ENCODE measurements at places on chromosomes 1 and 21.

- DNase-seq, result no peak
Observed at GRCh38 chr1:194658090-194658439, 1471.7 kb upstream of the B3GALT2 start.

- no peak for DNase-seq
Observed at GRCh38 chr1:187568067-187568466, 739.3 kb downstream of the PLA2G4A start.

- DNase-seq, result no peak
Observed at GRCh38 chr1:183443011-183443410, 24.8 kb upstream of the NMNAT2 start.

DNA sequence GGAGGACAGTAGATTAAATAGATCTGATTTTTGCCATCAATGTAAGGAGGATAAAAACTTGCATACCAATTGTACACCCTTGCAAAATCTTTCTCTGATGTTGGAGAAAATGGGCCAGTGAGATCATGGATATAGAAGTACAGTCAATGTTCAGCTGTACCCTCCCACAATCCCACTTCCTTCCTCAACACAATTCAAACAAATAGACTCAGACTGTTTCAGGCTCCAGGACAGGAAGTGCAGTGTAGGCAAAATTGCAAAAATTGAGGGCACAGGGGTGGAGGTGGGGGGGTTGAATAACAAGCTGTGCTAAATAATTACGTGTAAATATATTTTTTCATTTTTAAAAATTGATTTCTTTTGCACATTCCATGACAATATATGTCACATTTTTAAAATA, 3.9 kb upstream of the IFI44 start:
- DNase-seq, result no peak

GRCh38 chr1:41649396-41650027, 165.0 kb upstream of the EDN2 start:
- no peak for DNase-seq

- no peak for DNase-seq
Observed at GRCh38 chr1:229425564-229426159, 8.2 kb downstream of the ACTA1 start.

GRCh38 chr1:1344655-1345361, 4.4 kb downstream of the DVL1 start:
- no peak for DNase-seq

DNA sequence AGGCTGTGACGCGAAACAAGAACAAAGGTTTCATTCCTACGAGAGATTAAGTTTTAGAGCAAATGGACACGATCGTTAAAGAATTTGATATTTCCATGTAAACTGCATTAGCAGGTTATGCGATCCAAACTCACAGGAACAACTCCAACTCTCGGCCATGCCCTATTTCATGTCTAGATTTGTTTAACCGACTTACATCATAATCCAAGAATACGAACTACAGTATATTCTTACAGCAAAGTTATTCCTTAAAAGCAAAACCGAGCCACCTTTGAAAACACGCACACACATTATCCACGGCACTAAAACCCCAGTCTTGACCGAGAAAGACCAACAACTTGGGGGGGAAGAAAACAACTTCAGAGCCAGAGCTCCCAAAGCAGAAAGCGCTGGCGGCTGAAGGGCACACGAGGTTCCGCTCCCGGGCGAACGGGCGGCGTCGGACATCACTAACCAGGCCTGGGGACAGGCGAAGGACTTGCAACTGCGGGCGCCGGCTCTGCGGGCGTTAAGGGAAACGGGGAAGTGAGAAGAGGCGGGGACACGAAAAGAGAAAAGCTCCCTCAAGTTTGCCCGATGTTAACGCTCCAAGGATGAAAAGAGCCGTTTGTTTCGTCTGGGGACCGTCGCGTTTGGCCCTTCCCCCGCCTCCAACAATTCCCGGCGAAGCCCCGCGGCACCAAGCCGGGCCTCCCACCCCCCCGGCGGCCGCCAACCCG, 690 bp downstream of the B3GALNT2 start:
- no peak for DNase-seq

DNA sequence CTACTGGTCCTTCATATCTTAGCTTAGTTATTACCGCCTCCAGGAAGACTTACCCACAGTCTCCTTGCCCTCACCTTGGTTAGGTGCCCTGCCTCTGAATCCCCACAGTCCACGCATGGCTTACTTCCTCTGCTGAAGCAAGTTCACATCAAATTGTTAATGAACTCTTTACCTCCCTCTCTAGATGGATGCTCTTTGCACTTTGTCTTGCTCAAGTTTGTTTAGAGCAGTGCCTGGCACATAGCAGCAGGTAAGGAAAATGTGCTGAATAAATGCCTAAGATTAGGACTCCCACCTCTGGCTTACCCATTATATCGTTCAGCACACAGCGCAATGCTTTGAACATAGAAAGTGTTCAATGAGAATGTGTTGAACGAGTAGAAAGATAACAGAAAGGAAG, 90.5 kb downstream of the BEND5 start:
- no peak for DNase-seq

- DNase-seq, result no peak
Observed at GRCh38 chr1:31272369-31272768, 24.2 kb downstream of the SNRNP40 start.

DNA sequence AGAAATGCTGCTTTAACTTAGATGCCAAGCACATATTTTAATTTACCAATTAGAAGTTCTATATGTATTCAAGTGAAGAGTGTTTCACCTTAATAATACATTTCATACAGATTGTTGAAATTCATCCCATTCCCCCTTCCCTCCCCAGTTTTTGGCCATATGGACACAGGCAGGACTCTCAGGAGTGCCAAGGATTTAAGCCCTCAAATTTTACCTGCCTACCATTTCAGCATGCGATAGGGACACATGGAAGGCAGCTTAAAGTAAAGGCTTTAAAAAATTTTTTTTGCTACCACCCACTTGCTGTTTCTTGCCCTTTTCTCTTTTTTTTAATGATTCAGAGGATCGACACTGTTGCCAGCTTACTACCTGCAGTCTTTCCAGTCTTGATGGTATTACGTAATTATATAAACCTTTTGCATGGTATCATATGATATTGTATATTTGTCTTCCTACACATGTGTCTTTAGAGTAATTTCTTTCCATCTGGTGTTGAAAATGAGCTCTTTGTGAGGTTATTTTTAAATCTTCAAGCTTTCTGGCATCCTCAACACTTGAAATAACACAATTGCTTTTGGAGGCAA, 7.0 kb downstream of the EPB41 start:
- no peak for DNase-seq

DNA sequence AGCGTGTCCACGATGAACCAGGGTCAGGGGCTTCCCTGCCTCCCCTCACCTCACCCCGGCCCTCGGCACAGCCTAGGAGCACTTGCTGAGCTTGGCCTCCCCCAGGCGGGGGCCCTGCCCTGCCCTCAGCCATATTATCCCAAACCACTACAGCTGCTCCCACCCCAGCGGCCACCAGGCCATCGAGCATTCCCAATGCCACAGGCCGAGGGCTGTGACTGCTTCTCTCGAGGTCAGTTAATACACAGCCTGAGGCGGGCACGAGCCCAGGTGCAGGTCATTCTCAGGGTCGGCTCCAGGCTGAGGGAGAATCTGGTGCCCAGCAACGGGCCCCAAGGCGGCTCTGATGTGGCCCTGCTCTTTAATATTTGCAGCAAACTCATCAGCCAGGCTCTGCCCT, 8.4 kb upstream of the GPR153 start:
- DNase-seq, result no peak

- no peak for DNase-seq
Observed at GRCh38 chr21:21039624-21040170, 41.5 kb downstream of the NCAM2 start.

GRCh38 chr1:91779548-91780021, 106.4 kb downstream of the TGFBR3 start:
- DNase-seq, result no peak

GRCh38 chr1:246002725-246003441, 504.2 kb downstream of the SMYD3 start:
- peak; percentile 52 for DNase-seq

DNA sequence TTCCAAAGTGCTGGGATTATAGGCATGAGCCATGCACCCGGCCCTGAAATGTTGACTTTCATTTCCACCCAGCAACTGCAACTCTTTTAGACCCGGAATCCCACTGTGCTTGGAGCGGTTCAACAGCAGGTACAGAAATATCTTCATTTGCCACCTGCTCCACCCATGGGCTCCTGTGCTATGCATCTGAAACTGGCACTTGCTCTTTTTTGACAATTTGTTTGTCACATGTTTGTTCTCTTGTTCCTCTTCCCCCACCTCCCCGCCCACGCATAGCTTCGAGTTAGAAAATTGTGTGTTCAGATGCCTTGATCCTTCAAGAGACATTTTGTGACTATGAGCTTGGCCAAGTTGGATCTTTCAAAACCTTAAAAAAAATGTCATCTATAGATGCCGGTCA, 2.4 kb upstream of the IFNLR1 start:
- no peak for DNase-seq

GRCh38 chr1:222777977-222778376, 36.9 kb upstream of the DISP1 start:
- no peak for DNase-seq

DNA sequence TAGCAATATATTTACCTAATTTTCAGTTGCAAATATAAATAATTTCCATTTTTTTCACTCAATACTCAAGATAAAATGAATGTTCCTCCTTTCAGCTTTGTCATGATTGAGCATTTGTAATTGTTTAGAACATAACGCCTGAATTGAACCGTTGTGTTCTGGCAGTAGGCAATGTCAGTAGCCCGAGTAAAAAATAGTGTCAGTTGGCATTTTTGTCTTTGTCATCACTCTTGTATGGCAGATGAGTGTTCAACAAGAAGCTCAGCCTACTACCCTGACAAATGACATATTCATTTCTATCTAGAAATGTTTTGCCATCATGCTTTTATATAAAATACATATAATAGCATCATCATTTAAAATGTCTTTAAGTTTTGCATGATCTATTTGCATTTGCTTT, 691.4 kb upstream of the NCAM2 start:
- DNase-seq, result no peak

All from activated T-helper 1 cell treated with anti-CD3 and anti-CD28 coated beads, Interleukin-12 subunit alpha, Interleukin-12 subunit beta, Interleukin-2, Interleukin-4 antibody, amounts not matched to agents 30 ng/mL and 10 ng/mL and 1 ng/mL, durations not matched to agents 14 hours and 24 hours and 36 hours (primary cell).